ENCODE measurements at places on chromosomes 3 and 15. TPM values are rescaled to one million over a fixed set of nuclear protein-coding genes. Genes with fewer than 3 reads are reported as not detected.

DNA sequence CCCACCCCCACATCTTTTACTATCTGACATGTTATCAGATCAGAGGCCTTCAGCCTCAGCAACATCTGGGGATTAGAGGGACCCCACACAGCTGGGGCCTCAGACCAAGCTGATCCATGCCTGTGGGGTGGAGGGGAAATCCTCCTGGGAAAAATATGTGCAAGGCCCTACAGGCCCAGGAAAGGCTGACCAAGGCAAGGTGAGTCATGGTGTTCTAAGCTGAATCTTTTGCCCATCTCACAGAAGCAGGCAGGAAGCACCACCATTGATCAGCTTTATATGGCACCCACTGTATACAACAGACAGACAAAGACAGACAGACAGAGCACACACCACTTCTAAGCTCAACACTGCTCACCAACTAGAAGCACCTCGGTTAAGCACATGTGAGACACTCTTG, 12.4 kb upstream of the PARP6 start:
- DNase-seq, result no peak

GRCh38 chr15:93154666-93155065, 65.7 kb upstream of the RGMA start:
- no peak for DNase-seq

Gene FILIP1L
- 0.05 TPM for total RNA-seq

DNA sequence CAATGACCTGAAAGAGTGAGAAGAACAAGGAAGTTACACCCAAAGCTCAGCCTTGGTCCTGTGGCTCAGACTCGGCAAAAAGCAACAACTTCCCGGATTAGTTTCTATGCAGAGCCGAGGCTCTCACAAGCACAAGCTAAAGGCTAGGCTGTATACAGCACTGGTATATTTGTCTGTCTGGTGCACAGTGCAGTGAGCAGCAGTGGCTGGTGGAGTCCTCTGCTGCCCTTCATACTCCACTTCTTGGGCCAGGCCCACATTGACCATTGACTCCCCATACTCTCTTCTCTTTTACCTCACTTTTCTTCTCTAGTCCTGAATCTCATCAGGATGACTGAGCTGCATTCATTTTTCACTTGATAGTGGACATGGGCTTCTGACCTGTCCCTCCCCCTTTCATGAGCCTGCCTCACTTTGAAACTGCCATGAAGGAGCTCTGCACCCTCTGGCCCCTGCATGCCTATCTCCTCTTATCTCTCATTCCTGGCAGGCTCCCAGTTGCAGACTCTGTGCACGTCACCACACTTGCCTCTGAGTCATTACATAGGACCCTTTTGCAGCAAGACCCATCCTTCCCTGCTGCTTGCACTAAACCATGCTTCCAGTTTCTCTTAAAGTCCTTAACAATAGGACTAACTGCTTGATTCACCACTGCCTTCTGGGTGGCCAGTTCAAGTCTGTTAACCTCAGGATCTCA, 379.3 kb downstream of the NTRK3 start:
- DNase-seq, result no peak

DNA sequence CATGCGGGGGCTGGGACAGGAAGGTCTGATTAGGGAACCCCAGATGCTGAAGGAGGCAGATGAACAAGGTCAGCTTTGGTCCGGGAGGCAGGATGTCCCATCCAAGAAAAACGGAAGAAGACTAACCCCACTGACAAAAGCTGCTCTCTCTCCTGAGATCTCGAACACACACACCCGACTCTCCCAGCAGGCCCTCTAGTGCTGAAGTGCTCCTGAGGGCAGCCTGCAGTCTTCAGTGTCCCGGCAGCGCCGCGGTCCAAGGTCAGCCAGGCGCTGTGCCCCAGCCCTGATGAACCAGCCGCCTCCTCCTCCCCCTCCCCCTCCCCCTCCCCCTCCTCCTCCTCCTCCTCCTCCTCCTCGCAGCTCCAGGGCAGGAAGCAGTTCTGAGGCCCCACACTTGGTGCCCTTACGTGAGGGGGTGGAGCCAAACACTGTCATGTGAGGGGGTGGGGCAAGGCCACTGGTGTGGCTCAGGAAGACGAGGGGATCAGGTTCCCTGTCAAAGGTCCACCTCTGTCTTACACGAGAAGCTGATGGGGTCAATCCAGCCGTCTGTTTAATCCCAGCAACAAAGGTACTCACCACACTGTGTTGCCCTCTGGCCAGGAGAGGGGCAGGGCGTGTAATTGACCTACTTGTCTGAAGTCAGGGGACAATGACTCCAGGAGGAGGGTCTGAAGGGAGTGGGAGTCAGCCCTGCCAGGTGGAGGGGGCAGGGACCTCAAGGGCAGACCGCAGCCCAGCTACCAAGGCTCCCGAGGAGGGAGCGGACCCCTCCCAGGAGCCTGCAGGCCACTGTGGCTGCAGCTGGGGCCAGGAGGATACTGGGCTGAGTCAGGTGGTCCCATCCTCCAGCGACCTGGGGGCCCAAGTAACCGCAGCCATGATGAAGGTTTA, 34.3 kb downstream of the PRR23E start:
- DNase-seq, result no peak

DNA sequence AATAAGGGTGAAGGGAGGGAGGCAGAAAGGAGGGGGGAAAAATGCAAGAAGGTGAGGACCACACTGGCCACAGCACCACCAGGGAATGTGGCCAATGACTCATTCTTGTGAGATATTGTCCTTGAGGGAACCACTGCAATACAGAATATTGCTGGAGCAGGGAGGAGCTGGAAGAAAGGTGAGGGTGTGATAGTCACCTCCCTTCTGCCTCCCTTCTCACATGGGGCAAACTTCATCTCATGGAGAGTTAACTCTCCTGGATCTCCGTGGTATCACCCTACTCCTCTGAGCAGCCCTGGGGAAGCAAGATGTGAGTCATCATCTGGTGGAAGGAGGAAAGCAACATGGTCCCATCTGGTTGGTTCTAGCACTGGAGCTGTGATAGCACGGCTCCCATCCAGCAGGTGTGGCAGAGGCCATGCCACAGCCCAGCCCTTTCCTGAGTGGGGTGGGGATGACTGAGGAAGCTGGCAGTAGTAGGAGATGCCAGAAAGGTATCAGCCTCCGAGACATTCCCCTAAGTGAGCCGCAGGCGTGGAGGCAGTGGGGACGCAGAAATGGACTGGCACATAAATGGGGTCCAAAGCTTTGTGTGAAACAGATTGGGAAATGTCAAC, 115.9 kb upstream of the LPP start:
- no peak for DNase-seq

GRCh38 chr3:135922903-135923250, 42.7 kb upstream of the PPP2R3A start:
- DNase-seq, result no peak

- no peak for DNase-seq
These were observed 20.6 kb downstream of the SMAD3 start for GRCh38 chr15:67085818-67086636.

DNA sequence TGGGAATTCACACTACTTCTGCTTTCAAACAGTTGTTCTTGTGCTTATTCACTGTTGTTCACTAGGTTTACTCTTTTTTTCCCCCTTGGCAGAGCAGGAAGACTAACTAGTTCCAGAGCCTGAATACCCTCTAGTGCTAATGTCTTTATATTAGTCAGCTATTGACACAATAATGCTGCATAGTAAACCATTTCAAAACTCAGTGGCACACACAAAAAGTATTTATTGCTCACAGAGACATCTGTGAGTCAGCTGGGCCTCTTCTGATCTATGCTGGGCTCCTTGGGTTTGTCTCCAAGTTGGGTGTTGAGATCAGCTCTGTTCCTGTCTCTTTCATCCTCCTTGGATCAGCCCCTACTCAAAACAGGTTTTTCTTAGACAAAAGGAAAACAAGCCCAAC, 51.1 kb downstream of the RSRC1 start:
- no peak for DNase-seq

Gene ISY1
- total RNA-seq, result 21.6 TPM

DNA sequence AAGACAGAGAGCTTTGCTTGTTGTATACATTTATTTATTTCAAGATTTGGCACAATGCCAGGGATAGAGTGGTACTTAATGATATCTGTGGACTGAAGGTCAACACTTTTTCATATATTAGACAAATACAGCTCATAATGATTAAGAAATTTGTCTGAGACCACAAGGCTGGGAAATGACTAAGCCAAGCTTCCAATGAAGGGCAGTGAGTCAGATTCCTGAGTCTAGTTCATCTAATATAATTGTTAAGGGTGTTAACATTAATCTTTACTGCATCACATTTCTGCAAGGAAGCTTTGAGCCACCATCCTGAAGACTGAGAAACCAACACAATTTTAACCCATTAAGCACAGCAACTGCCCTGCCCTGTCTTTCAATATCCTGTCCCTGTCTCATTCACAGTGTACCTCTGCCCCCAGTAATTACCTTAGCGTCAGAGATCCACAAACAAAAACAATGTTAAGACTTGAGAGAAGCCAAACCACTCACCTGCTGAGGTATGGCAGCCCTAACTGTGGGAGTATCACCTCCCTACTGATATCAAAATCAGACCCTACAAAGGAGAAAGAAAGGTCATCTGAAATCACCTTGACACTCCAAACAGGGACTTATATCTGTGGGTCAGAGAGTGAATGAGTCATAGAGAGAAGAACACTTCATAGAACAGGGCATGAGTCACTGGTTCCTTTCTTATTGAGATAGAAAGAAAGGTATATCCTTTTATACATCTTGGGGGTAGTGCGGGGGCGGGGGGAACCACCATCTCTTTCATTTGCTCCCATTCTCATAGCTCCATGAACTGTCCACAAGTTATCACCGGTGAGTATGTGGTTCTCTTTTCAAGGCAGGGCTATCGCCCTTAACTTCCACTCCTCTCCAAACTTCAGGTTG, 74.7 kb downstream of the MAGI1 start:
- DNase-seq, result no peak

DNA sequence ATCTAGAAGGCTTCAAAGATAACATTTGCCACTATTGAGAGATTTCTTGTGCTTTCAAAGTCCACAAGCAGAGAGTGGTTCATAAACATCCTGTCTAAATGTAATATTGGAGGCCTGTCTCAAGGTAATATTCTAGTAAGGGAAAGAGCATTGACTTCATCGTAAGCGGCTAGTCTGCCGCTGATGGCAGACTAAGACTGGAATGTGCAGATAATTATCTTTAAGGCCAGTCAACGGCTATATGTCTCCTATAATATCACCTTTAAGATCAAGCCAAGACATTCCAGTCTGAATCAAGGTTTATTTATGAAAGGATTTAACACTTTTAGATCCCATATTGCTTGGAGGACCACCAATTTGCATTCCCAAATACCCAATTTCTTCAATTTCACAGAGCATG, 424.2 kb upstream of the WNT5A start:
- DNase-seq, result no peak

GRCh38 chr15:90665288-90666134, 51.6 kb upstream of the BLM start:
- DNase-seq, result peak; percentile 19

DNA sequence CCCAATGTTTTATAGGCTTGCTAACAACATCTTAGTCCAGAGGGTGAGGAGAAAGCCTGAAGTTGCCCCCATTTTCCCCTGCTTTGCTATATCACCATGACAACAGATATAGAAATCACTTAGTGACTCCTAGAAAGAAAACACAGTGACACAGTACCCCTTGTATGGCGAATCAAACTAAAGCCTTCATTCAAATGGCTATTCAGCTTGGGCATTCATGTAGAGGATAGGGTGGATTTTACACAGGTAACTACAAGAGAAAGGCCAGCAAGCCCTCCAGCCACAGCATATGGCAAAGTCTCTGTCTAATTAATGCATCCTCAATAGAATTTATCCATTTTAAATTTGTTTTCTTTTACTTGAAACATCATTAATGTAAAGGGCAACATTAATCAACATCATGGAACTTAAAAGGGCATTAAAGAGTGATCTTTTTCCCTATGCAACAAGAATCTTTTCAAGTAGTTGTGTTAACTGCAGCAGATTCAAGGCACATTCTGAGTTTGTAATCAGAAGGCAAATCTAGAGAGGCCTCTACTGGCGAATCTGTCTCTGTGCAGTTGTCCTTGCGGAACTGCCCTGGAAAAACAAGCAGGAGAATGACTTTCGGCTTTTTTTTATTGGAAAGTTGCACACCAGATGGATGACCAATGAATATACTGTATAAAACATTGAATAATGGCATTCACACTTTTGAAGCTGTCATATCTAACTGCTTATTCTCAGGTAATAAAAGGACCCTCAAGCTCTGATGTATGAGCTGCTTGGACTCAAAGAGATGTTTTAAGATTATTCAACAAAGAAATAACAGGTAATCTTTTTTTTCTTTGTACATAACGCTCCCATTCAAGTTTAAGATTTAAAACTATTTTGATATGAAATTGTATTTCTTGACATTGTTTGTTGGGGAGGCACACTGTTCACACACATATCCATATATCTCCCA, 621.7 kb upstream of the AGTR1 start:
- DNase-seq, result peak; percentile 36

DNA sequence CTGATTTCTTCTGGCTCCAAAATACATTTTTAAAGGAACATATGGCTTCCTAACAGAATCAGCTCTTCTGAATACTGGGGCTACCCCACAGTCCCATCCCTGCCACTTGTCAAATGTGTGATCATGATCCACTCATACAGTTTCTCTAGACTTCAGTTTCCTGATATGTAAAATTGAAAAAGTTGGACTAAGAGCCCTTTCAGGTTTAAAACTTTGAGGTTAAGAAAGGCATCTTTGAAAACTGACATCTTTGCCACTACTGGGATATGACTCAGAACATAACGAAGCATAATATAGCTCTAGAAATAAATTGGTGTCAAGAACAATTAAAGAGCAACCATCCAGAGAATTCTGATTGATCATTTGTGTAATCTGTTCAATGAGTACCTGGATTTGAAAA, 248.3 kb downstream of the IL5RA start:
- DNase-seq, result no peak

Gene CKMT1A
- total RNA-seq, result 1.2 TPM

DNA sequence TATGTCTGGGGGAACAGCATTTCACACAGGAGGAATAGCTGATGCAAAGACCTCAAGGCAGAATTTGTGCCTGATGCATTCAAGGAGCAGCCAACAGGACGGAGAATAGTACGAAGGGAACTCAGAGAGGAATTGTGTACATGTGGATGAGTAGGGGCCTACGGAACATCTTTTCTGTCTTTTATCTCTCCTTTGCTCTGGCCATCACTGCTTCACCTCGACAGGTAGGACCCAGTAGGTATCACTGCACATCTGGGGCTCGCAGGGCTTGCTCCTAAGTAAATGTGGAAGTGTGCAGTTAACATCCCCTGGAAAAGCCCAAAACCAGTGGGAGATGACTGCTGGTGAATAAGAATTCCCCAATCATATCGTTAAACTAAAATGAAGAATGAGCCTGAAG, 56.4 kb upstream of the POU1F1 start:
- no peak for DNase-seq

Gene CATSPER2
- total RNA-seq, result 1.5 TPM

GRCh38 chr3:31405515-31405914, 127.2 kb upstream of the STT3B start:
- no peak for DNase-seq

DNA sequence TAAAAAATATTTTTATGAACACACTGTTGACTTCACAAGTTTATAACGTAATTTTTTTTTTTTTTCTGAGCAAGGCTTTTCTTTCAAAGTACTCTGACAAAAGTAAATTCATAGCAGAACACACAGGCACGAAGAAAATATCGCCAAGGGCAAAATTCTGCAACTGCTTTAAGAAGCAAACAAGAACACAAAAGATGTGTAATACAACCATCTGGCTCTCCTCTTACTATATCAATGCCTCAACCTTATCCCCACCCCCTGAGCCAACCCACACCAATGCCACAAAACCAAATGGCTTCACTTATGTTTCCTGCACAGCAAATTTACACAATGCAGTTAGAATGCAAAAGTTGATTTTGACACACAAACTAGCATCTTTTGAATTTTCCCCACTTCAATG, 274.2 kb downstream of the FOXP1 start:
- DNase-seq, result no peak

GRCh38 chr3:177948716-177949425, 587.4 kb upstream of the KCNMB2 start:
- DNase-seq, result no peak

Gene GOLGA6A
- not detected for total RNA-seq

All from NCI-H460 (cell line).